ENCODE measurements at places on chromosomes 11 and 22. TPM values are rescaled to one million over a fixed set of nuclear protein-coding genes. Genes with fewer than 3 reads are reported as not detected.

VSIG2 gene
- 0.20 TPM for total RNA-seq

ACR gene
- not detected for total RNA-seq

OR5A1 gene
- not detected for total RNA-seq

DNA sequence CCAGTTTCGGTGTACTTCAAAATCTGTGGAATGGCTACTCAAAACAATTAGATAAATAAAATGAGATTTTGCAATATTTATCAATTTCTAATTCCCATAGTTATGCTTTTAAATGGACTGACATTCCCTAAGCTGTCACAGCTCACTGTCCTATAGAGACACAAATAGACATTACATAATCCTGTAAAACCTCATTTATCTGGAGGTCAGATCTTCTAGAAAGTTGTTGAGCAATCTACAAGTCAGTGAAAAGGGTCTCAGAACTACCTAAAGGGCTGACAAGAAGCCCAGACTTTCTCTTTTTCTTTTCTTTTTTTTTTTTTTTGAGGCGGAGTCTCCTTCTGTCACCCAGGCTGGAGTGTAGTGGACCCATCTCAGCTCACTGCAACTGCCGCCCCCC is 12.0 kb downstream of the ALG8 start:
- DNase-seq, result no peak

CNTF gene
- total RNA-seq, result 1.1 TPM

PRAME gene
- not detected for total RNA-seq

APOA1 gene
- total RNA-seq, result not detected

GRCh38 chr11:5368502-5369043 is 15.0 kb upstream of the OR51M1 start:
- DNase-seq, result no peak

DNA sequence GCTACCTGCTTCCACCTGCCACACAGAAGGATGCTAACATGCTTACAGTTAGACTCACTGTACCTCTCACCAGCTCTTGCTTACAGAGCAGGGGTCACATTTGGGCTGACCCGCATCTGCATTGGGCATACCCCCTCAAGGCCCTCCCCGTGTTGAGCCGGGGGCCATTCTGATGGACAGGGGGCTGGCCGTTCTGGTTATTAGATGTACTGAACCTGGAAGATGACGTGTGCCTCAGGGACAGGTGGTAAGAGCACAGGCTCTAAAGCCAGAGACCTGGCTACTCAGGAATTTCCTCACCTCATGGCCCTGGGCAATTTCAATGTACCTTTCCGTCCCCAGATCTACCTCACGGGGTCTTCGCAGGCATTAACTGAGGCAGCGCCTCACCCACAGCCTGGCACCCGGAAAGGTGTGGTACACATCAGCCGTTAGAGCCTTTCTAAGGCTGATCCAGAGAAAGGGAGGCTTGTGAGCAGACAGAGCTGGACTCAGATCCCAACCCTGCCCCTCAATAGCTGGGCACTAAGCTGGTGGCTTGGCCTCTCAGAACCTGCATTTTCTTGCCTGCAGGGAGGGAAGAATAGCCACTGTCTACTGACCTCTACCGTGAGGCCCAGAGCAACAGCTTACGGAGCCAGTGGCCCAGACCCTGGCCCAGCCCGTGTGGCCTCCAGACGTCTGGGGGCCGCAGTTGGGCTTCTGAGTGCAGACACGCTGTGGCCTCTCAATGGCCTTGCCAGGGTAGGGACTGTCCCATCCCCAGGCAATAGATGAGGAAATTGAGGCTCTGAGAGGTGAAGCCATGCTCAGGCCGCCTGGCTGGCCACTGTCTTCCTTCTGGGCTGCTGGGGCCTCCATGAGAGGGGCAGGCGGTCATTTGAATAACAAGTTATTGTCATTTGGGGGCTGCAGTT is 100.6 kb downstream of the MORC2 start:
- no peak for DNase-seq

CCDC81 gene
- total RNA-seq, result 0.84 TPM

- DNase-seq, result no peak
Measured at GRCh38 chr22:20405931-20406685, 12.2 kb downstream of the ZNF74 start.

DNA sequence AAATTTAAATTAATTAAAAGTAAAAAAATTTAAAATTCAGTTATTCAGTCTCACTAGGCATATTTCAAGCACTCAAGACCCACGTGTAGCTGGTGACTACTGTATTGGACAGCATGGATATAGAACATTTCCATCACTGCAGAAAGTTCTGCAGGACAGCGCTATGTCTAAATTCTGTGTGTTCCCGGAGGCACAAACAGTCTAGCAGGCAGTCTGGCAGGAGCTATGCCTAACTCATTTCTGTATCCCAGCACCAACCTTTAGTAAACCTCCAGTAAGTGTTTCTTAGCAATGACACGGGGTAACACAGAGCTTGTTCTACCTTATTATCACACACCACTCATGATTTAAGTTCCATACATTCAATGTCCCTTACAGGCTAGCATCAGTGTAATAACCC is 48.5 kb downstream of the FAM168A start:
- no peak for DNase-seq

GRCh38 chr11:120682866-120683265 is 171.3 kb downstream of the GRIK4 start:
- DNase-seq, result no peak

- peak; percentile 3 for DNase-seq
Measured at GRCh38 chr11:1203505-1204271, 19.2 kb upstream of the MUC5B start.

DNA sequence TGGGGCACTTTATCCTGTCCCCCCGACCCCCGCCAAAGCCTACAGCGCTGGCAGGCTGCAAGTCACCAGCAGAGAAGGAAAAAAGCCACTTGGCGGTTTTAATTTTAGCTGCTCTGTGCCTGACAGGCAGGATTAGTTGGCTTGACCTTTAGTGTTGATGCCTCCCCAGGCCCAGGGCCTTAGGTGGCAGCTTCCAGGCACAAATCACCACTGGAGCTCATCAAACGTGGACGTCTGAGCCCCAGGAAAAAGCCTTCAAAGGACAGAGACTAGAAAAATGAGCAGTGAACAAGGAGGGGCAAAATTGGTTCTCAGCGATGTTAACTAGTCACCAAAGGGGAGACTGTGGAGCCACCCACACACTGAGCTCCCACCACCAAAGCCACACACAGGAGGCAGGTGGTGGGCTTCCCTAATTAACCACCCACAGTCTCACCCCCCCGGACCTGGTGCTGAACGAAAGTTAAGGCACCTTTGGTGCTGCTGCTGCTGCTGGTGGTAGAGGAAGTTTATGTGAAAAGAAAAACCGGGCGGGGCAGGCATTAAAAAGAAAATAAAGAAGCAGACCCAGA is 4.4 kb upstream of the PYGM start:
- DNase-seq, result peak; percentile 52

KIRREL3 gene
- total RNA-seq, result not detected

DNA sequence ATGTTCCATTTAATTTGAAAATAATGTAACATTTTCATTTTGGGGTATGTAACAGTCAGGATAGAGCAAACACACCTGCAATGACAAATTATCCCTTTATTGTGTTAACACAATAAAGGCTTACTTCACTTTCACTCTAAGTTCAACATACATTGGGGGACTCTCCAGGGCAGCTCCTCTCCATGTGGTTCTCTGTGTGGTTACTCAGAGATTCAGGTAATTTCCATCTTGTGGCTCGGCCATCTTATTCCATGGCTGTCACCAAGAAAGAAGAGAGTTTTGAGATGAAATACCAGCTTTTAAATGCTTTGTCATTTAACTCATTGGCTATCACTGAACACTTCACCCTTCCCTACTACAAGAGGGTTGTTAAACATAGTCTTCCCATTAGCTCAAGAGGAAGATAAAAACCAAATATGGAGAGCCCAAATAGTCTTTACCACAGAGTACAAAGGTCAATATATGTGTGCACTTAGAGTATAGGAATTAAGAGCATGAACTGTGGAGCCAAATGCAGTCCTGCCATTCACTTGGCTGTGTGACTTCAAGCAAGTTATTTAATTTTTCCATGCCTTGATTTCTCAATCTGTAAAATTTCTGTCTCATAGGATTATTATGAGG is 10.6 kb upstream of the TPH1 start:
- no peak for DNase-seq

- no peak for DNase-seq
Measured at GRCh38 chr11:110377434-110377833, 52.3 kb upstream of the FDX1 start.

OR4D5 gene
- total RNA-seq, result not detected

SEPTIN3 gene
- 1.5 TPM for total RNA-seq

RAB39A gene
- not detected for total RNA-seq

PCNX3 gene
- 24.7 TPM for total RNA-seq

- no peak for DNase-seq
Measured at GRCh38 chr22:47206666-47207218, 444.3 kb downstream of the TBC1D22A start.

DNA sequence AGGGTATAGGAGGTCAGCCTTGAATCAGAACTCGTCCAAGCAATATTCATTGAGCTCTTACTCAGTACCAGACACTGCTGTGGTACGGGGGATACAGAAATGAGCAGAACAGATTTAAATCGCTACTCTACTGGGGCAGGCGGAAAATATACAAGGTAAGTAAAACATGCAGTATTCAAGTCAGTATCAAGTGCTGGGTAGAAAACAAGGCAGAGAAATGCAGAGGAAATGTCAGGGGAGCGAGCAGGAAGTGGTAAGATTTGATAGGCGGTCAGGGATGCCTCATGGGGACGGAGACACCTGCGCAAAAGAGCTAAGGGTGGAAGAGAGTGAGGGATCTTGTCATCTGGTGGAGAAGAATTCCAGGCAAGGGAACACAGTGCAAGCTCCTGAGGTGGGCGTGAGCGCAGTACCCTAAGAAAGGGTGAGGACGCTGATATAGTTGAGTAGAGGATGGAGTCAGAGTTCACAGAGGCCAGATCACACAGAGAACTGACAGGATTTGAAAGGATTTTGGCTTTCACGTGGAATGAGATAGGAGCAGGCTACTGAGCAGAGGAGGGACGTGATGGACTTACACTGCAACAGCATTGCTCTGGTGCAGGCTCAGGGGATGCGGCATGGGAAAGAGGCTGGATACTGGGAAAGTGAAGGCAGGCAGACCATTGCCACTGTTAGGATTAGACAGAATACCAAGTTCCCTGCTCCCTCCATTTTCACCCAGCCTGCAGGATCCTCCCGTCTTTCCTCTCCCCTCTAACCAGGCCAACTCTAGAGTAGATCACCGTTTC is 35.8 kb downstream of the SC5D start:
- DNase-seq, result peak; percentile 61

- no peak for DNase-seq
Measured at GRCh38 chr22:24497841-24498258, 2.7 kb downstream of the UPB1 start.

- peak; percentile 85 for DNase-seq
Measured at GRCh38 chr11:128757235-128757711, 63.4 kb downstream of the FLI1 start.

DNA sequence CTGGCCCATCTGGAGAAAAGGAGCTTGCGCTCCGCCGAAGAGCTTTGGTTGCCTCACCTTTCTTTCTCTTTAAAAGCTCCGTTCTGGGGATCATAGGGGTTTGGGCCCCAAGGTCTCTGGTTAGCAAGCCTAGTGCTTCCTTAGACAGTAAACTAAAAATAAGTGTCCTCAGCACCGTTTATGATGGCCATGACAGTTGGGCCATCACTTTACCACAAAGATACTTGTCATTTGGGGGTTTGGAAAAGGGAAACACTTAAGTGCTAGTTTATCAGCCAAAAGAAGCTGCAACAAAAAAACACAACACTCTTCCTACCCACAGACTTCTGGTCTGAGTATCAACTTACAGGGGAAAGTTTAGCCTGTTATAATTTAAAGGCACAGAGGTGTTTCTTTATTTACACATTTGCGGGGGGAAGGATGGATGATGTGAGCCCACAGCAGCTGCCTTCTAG is 88.4 kb upstream of the CD44 start:
- DNase-seq, result no peak

DNA sequence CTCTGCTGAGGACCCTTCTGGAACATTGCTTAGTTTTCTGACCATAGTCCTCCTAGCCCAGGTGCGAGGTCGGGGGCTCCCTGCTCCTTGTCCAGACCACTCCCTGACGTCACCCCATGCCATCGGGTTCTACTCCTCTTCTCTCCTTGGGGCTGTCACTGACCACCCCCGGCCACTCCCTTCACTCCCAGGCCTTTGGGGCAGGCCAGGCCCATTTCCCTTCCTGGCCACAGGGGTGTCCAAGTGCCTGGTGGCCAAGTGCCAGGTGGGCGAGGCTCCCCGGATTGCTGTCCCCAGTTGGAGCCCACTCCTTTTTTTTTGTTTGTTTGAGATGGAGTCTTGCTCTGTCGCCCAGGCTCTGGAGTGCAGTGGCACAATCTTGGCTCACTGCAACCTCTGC is 19.5 kb downstream of the MRGPRD start:
- DNase-seq, result no peak

DNA sequence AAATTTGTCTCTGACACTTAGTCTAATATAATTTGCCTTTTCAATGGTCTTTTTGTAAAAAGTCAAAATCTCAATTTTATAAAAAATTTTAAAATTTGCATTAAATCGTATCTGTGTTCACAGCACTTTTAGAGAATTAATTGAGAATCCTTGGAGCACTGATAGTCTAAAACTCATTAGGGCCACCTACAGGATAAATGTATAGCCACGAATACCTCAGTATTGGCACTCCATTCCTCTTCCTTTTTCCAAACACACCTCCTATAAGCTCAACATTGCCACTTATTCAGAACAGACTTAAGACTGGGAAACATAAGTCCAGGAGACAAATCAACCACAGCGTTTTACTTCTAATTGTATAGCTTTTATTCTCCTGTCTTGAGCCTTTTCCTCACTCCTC is 776.0 kb upstream of the ARHGAP42 start:
- DNase-seq, result no peak

GRCh38 chr11:58927393-58928106 is 11.7 kb upstream of the GLYATL1 start:
- peak; percentile 45 for DNase-seq

- DNase-seq, result no peak
Measured at GRCh38 chr22:24593836-24594568, 1.1 kb upstream of the LRRC75B start.

PARVA gene
- 0.22 TPM for total RNA-seq

DNA sequence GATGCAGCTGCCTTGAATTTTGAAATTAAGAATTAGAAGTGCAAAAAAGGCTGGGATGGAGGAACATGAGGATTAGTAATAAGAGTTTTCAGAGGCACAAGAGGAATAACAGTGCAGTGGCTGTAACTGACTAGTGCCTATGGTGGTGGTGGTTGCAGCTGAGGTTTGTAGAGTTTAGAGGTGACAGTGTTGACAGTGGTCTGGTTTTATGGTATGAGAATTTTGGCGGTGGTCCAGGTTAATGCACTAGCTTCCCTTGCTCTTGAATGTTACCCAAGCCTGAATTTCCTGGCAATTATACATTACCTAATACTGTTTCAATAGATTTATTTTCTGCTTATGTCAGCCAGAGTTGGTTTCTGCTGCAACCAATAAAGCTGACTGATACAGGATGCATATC is 112.8 kb upstream of the C11orf87 start:
- DNase-seq, result no peak

IRF7 gene
- 92.7 TPM for total RNA-seq

Measured in activated naive CD4-positive, alpha-beta T cell treated with anti-CD3 and anti-CD28 coated beads for 36 hours (primary cell).